Vagina (tissue), 2 donors: ENCODE measurements at places on chromosomes 16 and 17. TPM values are rescaled to one million over a fixed set of nuclear protein-coding genes. Genes with fewer than 3 reads are reported as not detected.

- no peak for DNase-seq
These were observed 5.1 kb downstream of the KRT13 start for GRCh38 chr17:41500131-41500911.

GRCh38 chr16:5500526-5500925 is 402.9 kb upstream of the EEF2KMT start:
- DNase-seq: no peak

GRCh38 chr17:60065867-60066266 is 12.9 kb downstream of the HEATR6 start:
- DNase-seq: no peak

GRCh38 chr17:19812407-19812806 is 55.3 kb downstream of the ULK2 start:
- no peak for DNase-seq

DNA sequence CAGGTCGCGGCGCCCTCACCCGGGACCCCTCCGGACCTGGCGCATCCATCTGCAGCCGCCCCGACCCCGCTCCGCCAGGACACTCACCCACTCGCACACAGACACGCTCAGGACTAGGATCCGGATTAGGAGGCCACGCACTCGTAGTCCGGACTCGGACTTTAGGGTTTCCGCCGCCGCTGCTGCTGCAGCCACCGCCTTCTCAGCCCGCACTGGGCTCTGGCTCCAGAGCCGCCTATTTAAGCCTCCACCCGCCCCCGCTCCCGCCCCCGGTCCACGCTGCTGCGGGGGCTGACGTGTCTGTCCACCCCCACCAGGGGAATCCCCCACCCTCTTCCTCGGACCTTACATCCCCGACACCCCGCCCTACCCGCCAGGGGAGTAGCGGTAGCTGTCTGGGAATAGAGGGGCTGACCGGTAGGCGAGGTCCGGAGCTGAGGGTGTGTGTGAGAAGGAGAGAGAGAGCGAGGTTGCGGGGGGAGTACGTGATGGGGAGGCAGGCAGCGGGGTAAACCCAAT is at the start of gene RRAD:
TSS of gene RRAD (minus strand) at position 214 of the 519 bp plus-strand sequence. CDS start 356 bp downstream, outside the sequence.
- no peak for DNase-seq

DNA sequence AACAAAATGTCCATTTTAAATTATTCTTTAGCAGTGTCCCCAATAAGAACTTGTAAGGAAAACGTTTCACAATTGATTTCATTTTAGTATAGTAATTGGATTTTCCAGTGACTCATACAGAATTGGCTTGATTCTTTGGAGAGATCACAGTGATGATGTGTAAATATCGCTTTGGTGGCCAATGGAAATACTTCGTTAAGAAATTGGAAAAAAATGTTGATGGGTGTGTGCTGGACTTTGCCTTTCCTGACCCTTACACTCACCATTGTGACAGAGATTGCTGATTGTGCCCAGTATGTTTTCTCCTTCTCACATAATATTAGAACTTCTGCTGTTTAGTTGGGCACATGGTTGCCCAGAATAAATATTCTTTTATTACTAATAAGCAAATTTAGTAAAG is 7.4 kb upstream of the EFCAB13 start:
- DNase-seq: no peak

DNA sequence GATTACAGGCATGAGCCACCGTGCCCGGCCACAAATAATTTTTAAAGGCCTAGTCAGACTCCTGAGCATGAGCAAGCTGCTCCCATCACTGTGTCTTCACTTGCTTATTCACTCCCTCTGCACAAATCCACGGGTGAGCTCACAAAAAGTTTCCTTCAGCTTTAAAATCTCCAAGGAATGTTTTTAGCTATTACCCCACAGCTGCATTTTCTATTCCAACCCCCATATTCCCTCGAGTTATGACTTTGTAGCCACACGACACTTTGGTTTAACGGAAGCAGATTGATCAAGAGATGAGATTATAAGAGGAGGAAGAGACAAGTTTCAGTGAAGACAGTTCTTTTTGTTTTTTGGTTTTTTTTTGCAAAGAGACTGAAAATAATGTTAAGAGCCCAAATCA is 49.1 kb upstream of the SLC25A19 start:
- no peak for DNase-seq

DNA sequence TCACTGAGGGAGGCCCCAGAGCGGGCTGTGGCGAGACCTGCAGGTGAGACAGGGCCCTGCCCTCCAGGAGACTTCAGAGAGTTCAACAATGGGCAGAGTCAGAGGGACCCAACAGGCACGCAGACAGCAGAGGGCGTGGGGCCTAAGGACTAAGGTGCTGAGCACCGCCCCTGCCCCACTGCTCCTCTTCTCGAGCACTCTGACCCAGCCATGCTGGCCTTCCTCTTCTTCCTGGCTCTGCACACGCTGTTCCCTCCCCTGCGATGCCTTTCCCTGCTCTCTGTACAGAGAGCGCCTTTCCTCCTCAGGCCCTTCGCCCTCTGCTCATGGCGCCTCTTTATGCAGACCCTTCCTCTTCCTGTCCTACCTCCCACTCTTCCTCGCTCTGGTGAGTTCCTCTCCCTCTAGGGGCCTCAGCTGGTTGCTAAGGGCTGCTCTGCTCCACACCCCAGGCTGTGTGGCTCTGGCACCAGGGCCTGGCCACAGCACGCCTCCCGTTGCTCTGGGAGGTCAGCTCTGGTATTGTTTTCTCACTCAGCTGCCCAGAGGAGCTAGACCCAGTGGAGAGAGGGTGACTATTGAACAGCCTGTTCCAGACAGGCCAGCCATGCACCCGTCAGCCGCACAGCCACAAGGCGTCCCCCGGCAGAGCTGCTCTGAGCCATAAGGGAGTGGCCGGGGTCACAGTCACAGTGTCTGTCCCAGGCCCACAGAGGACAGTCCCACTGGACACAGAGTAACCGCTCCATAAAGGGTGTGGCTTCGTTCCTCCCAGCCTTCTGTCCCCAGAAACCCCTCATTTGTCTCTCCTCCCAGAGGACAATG is 13.6 kb upstream of the RASD1 start:
- DNase-seq: no peak

- no peak for DNase-seq
These were observed 2.2 kb upstream of the KRT19 start for GRCh38 chr17:41530062-41531048.

DNA sequence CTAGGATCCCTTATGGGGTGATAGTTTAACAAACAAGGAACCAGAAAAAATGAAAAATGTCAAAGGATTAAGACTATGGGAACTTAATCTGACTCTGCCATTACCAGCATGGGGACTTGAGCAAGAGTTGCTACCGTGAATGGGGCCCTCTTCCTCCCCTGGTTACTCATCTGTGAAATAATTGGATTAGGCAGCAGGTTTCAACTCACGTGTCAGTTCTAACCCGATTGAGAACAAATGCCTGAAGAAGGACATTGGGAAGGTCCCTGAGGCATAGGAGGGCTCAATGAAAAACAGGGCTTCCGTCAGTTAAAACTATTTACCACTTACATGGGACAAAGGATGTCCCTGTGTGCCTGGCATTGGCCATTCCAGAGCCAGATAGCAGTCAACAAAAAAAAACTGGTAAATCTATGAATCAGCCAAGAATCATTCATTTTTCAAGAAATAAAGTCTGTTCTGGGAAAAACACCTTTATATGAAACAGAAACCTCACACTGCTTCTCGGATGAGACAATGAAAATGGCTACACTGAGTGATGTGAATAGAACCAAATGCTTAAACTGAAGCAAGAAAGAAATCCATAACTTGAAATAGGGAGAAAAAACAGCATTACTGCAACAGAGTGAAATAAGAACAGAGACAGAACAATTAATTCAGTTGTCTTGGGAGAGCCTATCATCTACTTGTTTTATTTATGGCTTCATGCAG is 104.3 kb downstream of the ADAMTS18 start:
- no peak for DNase-seq

DNA sequence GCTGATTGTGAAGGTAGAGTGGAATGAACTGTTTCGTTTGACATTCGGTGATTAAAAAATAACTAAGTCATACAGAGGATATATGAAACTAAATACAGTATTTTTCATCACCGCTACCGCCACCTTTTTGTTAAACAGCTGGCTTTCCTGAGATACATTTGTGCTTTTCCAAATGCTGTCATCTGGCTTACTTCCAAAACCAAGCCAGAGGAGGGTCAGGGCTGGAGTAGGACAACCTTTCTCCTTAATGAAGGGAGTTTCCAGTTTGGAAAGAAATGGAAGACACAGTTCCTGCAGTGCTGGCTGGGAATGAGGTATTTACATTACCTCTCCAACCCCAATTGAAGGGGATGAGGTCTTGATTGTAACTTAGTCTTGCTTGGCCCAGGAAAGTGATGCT is 3.2 kb downstream of the TNRC6C start:
- DNase-seq: no peak

DNA sequence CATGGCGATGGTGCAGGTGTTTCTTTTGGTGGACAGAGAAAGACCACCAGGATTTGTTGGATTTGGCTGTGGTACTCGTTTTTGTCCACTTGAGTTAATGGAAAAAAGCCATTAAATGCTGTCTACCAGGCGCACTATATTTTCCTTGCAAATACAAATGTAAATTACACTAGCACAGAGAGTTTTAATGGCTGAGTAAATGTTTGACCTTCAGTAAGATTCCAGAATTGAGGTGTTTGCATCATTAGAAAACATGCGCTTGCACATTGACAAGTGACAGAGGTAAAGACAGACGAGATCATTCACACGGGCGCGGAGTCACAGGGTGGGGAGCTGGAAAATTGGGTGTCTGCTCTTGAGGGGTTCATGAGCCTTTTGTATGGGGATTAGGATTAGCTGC is 53.5 kb upstream of the AKTIP start:
- DNase-seq: no peak

DNA sequence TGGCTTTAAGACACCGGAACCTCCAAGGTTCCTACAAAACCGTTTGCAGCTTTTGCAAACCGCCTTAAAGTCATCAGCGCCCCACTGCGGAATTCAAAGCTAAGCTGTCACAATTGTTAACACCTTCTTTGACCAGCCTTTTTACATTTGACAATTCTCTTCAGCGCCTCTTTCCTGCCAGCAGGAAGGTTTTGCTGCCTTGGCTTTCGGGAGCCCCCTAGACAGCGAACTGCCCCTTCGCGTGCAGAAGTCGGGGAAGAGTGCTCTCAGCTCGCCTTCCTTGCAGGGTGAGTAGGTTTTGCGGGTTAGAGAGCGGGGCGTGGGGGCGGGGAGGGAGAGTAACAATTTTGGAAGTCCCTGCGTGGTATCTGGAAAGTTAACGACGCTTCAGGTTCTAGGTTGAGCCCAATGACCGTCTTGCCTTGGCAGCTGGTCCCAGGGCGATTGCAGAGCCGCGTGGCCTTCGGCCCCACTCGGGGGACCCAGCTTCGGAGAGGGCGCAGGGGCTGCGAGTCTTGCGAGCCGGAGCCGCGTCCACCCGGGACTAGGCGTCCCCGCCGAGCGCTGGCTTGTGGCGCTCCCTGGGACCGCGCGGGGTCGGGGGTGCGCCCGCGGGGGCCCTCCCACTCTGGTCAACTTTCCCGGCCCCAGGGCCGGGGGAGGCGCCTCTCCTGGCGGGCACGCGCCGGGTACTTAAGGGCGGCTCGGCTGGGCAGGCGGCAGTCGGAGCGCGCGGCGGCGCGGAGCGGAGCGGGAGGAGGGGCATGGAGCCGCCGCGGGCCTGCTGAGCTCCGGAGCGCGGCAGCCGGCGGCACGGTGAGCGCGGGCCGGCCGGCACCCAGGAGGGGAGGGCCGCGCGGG is at the start of gene HAS3:
TSS of gene HAS3 (plus strand) at position 153 of the 861 bp plus-strand sequence. CDS start 3,743 bp downstream, outside the sequence.
- no peak for DNase-seq

DNA sequence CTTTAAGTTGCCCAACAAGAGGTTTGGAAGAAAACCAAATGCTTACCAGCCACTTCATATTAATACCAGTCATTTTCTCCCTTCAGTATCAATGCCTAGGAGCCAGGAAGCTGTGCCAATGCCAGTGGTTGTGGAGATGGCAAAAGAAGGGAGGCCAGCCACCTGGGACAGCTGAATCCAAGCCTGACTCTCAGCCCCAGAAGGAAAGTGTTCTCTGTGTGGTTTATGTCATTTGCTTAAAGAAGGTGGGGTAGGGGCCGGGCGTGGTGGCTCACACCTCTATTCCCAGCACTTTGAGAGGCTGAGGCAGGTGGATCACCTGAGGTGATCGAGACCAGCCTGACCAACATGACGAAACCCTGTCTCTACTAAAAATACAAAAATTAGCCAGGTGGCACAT is 13.4 kb downstream of the C17orf78 start:
- DNase-seq: no peak

GRCh38 chr16:75476817-75477216 is 12.3 kb upstream of the TMEM170A start:
- DNase-seq: no peak

DNA sequence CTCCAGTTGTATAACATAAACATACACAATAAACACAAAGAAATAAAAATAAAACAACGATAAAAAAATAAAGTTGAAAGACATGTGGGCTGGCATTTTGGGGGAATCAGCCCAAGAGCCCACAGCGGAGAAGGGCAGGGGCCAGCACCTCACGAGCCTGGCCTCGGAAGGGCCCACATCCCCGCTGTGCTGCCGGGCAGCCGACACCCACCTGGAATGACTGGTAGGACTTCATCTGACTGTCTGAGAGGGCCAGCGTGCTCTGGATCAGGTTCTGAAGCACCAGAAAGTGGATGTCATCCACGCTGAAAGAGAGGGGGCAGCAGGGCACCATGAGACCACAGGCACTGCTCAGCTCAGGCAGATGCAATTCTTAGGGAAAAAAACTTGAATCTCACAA is 73.5 kb downstream of the GTF3C1 start:
- no peak for DNase-seq

DNA sequence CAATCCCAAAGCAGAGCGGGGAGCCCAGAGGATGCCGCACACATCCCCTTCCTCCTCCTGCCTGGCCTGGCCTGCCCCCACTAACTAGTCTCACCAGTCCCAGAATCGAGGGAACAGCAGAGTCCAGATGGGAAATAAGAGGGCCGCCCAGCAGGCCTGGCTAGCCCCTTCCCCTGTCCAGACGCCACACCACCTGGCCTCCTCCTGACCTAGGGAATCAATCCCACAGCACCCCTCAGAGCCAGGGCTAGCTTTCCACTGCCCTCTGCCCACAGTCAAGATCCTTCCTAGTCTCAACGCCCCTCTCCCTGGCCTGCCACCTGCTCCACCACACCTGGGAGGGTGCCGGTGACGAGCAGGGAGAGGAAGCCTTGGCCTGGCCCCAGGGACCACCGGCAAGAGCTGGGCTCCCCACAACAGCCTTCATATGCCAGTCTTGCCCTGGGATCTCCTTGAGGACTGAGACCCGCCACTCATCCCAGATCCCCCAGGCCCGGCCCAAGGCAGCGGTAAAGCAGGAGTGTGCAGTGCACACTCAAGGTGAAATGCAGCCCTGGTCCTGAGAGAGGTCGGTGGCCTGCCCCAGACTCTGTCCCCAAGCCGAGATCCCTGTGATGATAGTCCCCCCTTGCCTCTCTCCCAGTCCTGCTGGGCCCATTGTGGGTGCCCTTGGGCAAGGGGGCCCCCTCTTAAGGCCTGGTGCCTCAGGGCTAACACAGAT is 27.9 kb downstream of the KATNB1 start:
- no peak for DNase-seq

MT1M gene
- 63.3 TPM for total RNA-seq

NLGN2 gene
- 25.5 TPM for total RNA-seq

ACSM5 gene
- 2.9 TPM for total RNA-seq

TBC1D3G gene
- total RNA-seq: not detected

ITGAL gene
- total RNA-seq: 5.4 TPM

CD7 gene
- total RNA-seq: 5.2 TPM

KCNJ12 gene
- 2.2 TPM for total RNA-seq

MEIOC gene
- total RNA-seq: not detected

MPP3 gene
- total RNA-seq: 30.2 TPM

WNT9B gene
- total RNA-seq: not detected

TNK1 gene
- 10.1 TPM for total RNA-seq

GGNBP2 gene
- total RNA-seq: 47.9 TPM

SLC6A4 gene
- 0.98 TPM for total RNA-seq
